Left hindlimb (tissue), 1 donor: ENCODE measurements at places on chromosomes 1 and 21.
A peak's percentile ranks its signal among the peaks of the same experiment; 100 is the strongest.

GRCh38 chr1:44321466-44321865 is 33.6 kb downstream of the ERI3 start:
- no peak for DNase-seq

DNA sequence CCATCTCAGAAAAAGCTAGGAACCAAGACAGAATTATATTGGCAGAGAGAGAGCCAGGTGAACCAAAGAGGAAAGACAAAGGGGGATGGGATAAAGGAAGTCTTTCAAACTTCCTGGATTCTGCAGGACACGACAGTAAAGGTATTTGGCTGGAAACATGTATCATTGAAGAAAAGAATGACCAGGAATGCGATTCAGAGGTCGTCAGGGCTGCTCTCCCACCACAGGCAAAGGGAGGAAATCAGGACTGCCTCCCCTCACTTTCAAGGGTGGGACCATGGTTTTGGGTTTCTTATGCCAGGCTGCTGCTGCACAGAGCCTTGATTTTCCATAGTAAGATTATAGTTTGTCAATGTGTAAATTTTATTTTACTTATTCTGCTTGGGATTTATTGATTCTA is 848.8 kb downstream of the BRINP3 start:
- no peak for DNase-seq

DNA sequence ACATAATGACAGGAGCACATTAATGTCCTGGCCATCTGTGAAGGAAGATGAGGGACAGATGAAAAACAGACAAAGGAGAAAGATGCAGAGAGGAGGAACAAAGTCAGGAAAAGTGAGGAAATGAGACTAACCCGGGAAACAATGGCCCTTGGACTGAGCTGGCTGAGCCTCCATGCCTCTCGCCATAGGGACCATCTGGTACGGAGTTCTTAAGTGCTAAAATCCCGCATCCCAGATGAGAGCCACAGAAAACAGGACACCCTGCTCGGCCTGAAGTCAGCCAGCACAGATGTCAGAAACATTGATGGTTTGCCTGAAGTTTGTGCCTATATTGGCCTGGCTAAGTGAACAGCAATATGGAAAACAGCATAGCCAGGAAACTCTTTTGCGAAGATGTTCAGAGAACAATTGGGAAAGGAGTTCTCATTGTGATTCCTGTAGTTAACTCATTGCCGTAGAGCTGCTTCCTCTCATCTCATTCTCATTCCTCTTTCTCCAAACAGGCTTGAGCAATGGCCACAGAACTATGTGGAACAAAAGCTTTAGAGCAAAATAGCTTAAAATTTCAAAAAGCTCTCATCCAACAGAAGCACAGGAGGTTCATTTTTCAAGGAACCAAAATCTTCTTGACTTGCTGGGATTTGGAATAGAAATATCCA is 96.6 kb downstream of the ASTN1 start:
- DNase-seq: no peak

GRCh38 chr1:156136970-156137483 is 16.4 kb upstream of the SEMA4A start:
- DNase-seq: peak; percentile 42

- no peak for DNase-seq
Measured at GRCh38 chr1:24363994-24364393, 44.8 kb downstream of the GRHL3 start.

- no peak for DNase-seq
Measured at GRCh38 chr1:171929121-171929520, 87.8 kb downstream of the DNM3 start.
